ENCODE measurements at places on chromosomes 16 and 17.

DNA sequence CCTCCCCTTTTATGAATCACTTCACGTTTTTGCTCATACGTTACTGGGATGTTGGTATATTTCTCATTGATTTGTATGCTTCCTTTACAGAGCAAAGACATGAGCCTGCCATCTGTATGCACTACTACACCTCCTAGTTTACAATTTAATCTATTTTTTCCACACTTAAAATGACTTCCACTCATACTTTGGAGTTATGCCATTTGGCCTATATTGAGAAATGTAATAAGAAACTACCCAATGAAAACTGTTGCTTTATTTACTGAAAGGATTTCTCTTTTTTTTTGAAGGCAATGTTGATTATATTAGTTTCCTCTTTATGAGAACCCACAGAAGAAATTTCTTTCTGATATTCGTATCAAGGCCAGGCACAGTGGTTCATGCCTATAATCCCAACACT lies 43.1 kb downstream of the DUSP14 start:
- no peak for DNase-seq

DNA sequence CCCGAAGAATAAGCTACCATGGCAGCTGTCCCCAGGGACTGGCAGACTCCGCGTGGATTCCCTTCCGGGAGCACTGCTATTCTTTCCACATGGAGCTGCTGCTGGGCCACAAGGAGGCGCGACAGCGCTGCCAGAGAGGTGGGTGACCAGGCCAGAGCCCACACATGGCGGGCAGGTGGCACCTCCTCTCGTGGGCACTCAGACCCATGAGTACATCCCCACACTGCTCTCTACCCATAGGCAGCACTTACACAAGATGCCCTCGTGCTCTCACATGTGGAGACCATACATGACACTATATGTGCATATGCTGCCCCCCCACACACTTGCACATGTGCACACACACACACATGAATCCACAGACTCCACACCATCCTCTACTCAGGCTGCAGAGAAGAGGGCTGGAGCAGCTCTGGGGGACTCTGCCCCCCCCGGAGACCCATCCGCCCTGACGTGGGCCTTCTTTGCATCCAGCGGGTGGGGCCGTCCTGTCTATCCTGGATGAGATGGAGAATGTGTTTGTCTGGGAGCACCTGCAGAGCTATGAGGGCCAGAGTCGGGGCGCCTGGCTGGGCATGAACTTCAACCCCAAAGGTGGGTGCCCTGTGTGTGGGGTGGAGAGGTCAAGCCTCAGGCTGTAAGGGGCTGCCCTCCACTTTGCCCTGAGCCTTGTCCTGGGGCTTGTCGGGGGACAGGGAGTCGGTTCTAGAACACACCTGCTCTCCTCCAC lies 62.9 kb downstream of the MRC2 start:
- no peak for DNase-seq

GRCh38 chr17:32487473-32488176 lies 832 bp downstream of the CDK5R1 start:
- DNase-seq = no peak

DNA sequence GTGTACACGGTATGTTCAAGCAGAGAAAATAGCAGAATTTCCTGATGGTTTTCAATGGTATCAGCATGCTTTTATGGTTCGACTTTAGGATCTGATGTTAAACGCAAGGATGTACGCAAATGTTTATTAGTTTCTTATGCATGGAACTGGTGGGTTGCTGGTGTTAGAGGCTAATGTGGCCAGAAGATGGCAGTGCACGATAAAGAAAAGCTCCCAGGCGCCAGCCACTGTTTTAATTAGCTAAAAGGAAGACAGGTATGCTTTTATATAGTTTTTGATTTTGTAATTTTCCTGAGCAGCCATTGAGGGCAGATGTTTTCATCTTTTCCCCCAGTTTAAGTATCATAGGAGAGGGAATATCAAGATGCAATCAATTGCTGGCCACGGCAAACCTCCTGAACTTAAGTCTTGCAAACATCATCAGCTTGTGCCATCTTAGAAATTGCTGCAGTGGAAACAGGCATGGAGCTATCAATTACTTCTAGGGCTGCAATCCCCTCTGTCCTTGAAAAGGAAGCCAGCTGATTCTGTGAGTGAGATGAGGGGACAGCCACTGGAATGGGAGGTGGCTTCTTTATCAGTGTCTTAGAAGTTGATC lies 648.5 kb upstream of the RBFOX1 start:
- DNase-seq = peak; percentile 6

DNA sequence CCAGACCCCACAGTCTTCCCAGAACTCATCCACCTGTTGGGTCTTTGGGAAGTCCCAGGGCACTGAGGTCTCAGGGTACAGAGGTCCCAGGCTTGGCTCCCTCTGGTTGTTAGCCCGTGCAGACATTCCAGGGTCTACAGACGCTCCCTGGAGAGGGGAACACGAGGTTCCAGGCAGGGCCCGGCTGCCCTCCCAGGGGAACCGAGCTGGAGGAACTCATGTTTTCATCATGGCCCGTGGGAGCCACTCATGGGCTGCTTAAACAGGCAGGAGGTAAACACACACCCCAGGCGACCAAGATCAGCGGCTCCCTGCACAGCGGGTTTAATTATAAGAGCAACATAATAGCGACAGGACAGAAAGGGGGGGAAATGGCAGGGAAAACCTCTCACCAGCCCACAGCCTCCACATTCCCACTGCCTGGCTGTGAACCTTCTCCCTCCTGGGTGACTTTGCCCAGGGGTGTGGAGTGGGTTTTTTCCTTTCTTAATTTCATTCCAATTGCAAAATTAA lies 36.5 kb downstream of the TRARG1 start:
- no peak for DNase-seq

DNA sequence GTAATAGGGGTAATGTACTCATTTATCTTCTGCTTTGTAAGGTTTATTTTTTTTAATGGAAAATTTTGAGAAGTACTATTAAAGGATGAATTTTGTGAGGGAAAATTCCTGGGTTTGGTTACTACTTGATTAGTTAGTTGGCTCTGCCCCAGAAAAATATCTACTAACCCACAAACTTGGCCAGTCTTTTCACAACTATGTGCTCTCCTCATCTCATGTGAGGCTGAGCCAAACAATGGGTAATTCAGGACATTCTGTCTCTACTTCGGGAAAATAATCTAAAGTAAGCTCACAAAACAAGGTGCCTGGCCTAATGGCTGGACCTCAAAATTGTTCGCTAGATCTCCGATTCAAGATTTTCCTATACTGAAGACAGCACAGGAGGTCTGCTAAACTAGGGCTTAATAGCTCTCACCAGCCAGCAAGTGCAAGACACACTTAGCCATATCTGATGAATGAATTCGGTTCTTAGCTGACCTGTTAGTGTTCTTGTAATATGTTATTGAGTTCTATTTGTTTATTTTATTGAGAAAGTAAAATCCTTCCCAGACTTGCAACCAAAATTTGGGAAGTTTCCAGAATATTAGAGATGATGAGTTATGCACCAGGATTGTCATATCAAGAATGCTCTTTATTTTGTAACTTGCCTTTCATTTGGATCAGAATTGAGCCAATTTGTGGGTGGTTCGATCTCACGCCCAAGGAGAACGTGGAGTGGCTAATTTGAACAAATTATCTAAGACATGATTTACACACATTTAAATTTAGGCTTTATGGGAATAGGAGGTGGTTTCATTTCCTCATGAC lies 5.7 kb downstream of the KCNJ16 start:
- no peak for DNase-seq

DNA sequence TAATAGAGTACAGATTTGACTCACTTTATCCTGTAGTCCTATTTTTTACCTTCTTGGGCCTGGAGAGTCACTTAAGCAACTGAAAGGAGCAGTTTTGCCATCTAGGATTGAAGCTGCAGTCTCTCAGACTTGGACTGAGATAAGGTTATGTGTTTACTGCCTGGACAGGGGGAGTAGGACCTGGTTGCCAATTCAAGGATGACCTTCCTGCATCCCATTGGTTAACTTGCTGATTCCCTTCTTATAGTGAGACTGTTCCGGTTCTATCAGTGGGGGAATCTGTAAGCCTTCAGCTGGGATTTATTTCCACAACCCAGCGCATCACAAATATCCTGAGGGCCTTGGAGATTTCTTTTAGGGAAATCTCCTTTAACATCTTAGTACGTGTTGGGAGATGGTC lies 2.9 kb downstream of the UBN1 start:
- DNase-seq = no peak

Measured in body of pancreas (tissue), 4 donors.